ENCODE measurements at places on chromosomes 2 and 18. TPM values are rescaled to one million over a fixed set of nuclear protein-coding genes. Genes with fewer than 3 reads are reported as not detected.

- DNase-seq: no peak
- H3K4me3 ChIP-seq: no peak overlapping the region
- H3K36me3 ChIP-seq: no peaks in the 10 kb centered on the region
- no peaks in the 10 kb centered on the region for H3K27me3 ChIP-seq
Observed at GRCh38 chr2:116924509-116924908, 890.0 kb upstream of the DDX18 start.

DNA sequence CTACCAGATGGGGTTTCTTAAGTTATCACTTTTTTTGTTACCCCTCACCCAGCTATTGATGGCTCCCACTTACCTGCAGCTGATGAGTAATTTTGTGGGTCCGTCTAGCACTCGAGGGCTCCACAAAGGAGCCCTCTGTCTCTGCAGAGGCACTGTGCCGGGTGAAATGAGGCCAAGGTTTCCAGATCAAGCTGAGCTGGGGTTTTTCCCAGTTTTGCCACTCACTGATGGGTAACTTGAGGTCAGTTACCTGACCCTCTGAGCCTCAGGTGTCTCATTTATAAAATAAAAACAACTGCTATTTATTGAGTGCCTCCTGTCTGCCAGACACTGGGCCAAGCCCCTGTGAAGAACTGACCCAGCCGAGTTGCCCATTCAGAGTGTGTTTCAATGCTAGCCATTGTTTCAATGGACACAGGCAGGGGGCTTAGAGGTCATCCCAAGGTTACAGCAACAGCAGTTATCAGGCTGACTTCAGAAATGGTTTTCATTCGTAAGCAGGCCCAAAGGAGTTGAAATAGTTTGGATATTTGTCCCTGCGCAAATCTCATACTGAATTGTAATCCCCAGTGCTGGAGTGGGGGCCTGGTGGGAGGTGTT lies 192.9 kb downstream of the NCK2 start:
- H3K27me3 ChIP-seq: peaks cover 5% of the 10 kb centered on the region
- no peaks in the 10 kb centered on the region for H3K36me3 ChIP-seq
- no peak overlapping the region for H3K4me3 ChIP-seq
- no peaks in the 10 kb centered on the region for H3K4me1 ChIP-seq
- no peak for DNase-seq

ZNF396 gene
- total RNA-seq: 0.13 TPM

PID1 gene
- 4.9 TPM for total RNA-seq

CPO gene
- total RNA-seq: not detected

STAT4 gene
- 1.5 TPM for total RNA-seq

CLIP4 gene
- 55.2 TPM for total RNA-seq

TMEM200C gene
- total RNA-seq: not detected

IL1R2 gene
- not detected for total RNA-seq

CNRIP1 gene
- 37.7 TPM for total RNA-seq

KLHL30 gene
- total RNA-seq: not detected

DNA sequence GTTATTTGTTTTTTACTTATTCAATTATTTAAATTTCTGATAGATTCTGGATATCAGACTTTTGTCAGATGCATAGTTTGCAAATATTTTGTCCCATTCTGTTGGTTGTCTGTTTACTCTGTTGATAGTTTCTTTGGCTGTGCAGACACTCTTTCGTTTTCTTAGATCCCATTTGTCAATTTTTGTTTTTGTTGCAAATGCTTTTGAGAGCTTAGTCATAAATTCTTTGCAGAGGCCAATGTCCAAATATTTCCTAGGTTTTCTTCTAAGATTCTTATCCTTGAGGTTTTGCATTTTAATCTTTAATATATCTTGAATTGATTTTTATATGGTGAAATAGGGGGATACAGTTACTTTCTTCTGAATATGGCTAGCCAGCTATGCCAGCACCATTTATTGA lies 112.7 kb upstream of the SESTD1 start:
- H3K27ac ChIP-seq: no peak overlapping the region
- peak; percentile 27 for DNase-seq
- no peaks in the 10 kb centered on the region for H3K4me1 ChIP-seq
- no peak overlapping the region for H3K4me3 ChIP-seq

DNA sequence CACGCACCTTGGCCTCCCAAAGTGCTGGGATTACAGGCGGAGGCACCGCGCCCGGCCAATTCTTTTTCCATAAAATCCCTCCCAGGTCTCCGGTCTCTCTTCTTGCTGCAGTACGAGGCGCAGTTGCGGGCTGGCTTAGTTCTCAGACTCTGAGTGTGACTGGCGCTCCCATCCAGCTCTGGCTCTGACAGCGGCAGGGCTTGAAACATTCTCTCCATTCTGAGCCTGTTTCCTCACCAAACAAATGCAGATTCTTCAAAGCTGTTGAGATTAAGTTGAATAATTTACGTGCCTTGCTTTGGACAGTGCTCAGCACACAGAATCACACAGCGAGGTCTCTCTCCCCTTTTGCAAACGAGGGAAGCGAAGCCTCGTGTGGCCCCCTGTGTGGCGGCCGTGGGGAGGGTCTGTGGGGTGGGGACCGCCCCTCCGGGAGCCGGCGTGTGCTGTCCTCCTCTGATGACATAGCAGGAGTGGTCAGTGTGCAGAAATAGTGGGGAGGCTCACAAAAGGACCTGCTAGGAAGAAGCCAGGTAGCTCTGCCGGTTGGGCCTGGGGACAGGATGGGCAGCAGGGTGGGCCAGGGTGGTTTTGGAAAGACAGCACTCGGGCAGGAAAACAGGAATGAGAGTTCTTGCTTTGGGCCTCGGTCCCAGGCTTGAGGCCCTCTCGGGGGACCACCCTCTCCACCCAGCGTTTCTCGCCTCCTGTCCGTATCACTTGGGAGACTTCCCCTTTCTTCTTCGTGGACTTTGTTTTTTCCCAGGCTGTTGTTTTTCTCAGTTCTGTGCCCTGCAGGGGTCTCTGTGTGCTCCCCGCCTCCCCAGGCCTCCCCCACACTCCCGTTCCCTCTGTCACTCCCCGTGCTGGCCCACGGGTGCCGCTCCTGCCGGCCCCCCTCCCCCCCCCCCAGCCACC lies 75.0 kb downstream of the KCNG2 start:
- H3K27me3 ChIP-seq: peaks cover 23% of the 10 kb centered on the region
- no peaks in the 10 kb centered on the region for H3K4me1 ChIP-seq
- no peak overlapping the region for H3K27ac ChIP-seq
- DNase-seq: peak; percentile 20
- H3K4me3 ChIP-seq: no peak overlapping the region
- H3K36me3 ChIP-seq: no peaks in the 10 kb centered on the region

- H3K27me3 ChIP-seq: peaks cover 5% of the 10 kb centered on the region
- H3K4me3 ChIP-seq: no peak overlapping the region
- no peak for DNase-seq
Observed at GRCh38 chr18:6031442-6031841, 136.1 kb upstream of the TMEM200C start.

DNA sequence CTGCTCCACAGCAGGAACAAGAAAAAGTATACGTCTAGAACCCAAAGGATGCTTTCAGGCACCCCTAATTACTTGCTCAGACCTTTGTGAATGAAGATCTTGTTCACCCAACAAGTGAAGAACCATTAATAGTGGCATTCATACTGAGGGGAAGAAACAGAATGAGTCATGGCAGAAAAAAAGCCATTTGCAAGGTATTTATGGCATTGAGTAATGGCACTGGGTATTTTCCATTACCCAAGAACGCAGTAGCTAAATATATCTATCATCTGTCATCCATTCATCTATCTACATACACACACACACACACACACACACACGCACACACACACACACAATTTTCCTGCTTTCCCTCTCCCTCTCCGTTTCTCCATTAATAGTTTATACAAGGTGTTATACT lies 56.4 kb upstream of the XIRP2 start:
- no peaks in the 10 kb centered on the region for H3K4me1 ChIP-seq
- DNase-seq: no peak
- no peak overlapping the region for H3K27ac ChIP-seq
- H3K36me3 ChIP-seq: no peaks in the 10 kb centered on the region
- no peak overlapping the region for H3K4me3 ChIP-seq
